ENCODE measurements at places on chromosomes 7 and 10.

DNA sequence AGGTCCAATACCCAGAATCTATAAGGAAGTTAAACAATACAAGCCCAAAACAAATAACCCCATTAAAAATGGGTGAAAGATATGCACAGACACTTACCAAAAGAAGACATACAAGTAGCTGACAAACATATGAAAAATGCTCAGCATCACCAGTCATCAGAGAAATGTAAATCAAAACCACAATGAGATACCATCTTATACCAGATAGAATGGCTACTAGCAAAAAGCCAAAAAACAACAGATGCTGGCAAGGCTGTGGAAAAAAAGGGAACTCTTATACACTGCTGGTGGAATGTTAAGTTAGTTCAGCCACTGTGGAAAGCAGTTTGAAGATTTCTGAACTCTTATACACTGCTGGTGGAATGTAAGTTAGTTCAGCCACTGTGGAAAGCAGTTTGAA, 331.1 kb downstream of the KIF20B start:
- DNase-seq: no peak

DNA sequence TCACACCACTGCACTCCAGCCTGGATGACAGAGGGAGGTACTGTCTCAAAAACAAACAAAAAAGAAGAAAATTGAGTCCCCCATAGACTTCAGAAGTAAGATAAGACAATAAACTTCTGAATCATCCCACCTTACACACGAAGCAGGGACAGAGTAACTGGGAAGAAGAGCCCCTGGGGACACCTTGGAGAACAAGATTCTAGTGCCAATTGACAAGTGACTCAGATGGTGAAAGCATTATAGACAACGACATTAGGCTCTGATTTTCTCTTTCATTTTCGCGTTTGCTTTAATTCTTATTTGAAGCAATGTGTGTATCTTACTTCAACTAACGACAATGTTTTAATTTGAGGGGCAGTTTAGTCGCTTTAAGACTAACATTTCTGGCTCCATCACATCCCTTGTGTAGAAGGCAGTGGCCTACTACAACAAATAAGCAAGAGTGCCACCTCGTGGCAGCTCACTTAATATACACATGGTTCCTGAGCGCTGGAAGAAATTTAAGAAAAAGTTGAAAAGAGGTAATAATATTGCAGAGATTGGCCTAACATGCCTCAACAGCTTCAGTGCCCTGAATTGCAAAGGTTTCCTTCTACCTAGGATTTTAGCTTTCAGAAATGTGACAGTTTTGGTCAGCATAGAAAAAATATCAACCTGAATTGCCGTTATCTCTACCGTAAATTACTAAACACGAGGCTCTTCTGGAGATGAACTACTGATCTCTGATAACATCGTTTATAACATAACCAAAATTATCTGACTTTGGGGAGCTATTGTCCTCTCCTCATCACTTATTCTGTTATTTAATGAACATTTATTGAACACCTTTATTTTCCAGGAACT, 36.7 kb downstream of the ASNS start:
- DNase-seq: peak; percentile 36

DNA sequence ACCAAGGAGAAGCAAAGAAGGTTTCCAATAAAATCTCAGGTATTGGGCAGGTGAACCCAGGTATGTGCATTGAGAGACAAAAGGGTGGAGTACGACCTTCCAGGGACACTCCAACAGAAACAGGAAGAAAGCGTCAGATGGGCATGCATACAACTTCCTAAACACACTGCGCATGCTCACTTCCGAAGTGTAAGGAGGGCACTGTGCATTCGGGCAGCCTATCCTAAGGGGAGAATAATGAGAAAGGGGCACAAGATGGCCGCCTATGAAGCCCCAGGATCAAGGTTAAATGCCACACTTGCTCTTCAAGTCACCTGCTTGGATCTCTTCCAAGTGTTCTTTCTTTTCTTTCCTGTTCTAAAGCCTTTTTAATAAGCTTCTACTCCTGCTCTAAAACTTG, 39.4 kb upstream of the PRSS1 start:
- no peak for DNase-seq

GRCh38 chr10:57119684-57120083, 758.6 kb upstream of the ZWINT start:
- no peak for DNase-seq

- DNase-seq: no peak
Measured at GRCh38 chr7:42550706-42551470, 313.9 kb upstream of the GLI3 start.

- DNase-seq: no peak
Measured at GRCh38 chr7:98828368-98828767, 41.4 kb downstream of the TMEM130 start.

GRCh38 chr10:122311716-122312115, 40.6 kb downstream of the BTBD16 start:
- DNase-seq: no peak

GRCh38 chr7:495326-495725, 24.3 kb downstream of the PDGFA start:
- DNase-seq: no peak

DNA sequence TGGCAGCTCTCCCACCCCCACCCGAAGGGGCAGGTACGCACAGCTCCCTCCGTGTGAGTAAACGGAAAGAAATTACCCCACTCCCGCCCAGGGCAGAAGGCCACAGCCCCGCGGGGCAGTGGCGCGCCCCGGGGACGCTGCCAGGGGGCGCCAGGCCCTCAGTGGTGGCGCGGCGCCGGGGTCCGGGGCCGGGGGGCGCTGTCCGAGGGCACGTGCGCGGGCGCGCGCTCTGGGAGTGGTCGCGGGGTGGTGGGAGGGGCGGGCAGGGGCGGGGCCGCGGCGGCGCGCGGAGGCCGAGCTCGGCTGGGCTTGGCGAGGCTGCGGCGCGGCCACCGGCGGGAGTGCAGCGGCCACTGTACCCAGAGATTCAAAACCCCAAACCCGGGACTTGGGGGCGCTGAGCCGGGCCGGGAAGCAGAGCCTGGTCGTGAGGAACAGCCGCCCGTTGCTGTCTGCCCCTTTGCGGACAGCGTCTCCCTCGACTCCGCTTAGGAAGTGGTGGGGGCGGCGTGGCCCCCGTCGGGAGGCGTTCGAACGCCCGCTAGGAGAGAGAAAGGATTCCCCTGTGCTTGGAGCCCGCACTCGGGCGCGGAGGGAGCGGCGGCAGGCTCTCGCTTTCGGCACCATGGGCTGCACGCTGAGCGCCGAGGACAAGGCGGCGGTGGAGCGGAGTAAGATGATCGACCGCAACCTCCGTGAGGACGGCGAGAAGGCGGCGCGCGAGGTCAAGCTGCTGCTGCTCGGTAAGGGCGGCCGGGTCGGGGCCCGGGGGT, at the start of gene GNAI1:
TSS of gene GNAI1 (plus strand) at position 296 of the 773 bp plus-strand sequence. CDS start at position 626, 330 bp downstream.
- no peak for DNase-seq

- DNase-seq: no peak
Measured at GRCh38 chr7:82335927-82336326, 107.7 kb downstream of the CACNA2D1 start.

Measured in stimulated activated CD4-positive, alpha-beta T cell treated with anti-CD3 and anti-CD28 coated beads, Interleukin-1b, Interleukin-23, amount 100 ng/mL, for 1 hour (primary cell).